ENCODE measurements at places on chromosomes 16 and 17.

DNA sequence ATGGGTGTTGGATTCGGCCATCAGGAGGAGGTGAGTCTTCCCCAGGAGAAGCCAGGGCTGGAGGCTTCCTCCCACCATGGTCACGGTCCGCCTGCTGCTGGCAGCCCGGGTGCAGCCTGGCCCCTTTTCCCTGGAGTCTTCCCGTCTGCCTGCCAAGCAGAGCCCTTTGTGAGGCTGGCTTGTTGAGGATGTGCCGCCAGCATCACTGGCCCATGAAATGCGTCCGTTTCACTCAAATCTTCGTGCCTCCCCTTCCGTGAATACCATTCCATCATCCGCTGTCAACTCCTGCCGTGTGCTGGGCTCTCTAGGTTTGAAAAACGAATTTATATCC, 9.6 kb downstream of the VPS4A start:
- no peak for DNase-seq

DNA sequence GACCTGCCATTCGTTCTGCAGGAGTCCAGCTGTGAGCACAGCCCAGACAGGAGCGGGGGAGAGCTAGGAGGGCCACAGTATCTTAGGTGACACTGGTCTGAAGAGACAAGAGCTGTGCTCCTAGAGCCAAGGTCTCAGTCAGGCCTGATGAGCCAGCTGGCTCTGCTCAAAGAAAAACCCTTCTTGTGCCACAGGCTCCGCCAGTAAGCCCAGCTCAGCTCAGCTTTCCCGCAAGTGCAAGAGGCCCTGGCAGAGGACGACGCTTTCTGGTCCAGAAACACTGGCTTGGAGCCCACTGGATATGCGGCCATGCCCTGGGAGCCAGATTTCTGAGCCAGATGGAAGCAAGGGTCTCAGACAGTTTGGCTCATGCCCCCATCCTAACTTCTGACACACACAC, 23.9 kb downstream of the PEMT start:
- peak; percentile 87 for DNase-seq

- DNase-seq, result no peak
Measured at GRCh38 chr17:50523208-50523607, 9.3 kb upstream of the EPN3 start.

DNA sequence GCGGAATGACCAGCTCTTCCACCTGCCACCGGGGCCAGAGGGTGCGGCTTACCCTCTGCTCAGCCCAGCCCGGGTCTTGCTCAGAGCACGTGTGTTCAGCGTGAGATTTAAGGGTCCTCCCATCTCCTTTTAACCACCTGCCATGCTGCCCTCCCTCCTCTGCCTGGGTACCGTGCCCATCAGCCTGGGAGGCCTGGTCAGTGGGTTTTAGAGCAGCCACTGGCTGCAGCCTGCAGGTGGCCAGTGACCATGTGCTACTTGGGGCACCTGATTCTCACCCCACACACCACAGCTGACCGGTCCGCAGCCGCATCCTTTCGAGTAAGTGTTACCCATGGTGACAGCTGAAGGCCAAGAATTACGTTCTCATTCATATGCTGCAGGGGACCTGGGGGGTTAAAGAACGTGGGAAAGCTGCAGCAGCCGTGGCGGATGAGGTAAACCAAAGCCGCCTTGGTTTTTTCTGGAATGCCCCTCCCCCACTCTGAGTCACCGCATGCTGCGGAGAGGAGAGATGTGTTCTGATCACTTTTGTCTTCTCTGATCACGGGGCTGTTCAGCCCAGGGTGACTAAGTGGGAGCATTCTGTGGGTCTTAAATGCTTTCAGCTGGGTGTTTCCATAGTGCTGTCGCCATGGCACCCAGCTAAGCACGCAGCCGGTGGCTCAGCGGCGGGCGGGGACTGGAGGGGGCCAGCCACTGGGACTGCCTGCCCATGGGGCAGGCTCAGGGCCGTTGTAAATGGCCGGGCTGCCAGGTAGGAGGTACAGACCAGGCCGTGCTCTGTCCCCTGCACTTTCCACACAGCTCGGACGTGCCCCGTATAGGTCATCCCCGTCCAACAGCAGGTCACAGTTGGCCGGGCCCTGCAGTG, 59.8 kb downstream of the BAIAP2 start:
- DNase-seq, result no peak

Measured in cardiac septum (tissue), 1 donor.